NCI-H2171 (cell line): ENCODE measurements at places on chromosomes 7 and 10.
A peak's percentile ranks its signal among the peaks of the same experiment; 100 is the strongest.

DNA sequence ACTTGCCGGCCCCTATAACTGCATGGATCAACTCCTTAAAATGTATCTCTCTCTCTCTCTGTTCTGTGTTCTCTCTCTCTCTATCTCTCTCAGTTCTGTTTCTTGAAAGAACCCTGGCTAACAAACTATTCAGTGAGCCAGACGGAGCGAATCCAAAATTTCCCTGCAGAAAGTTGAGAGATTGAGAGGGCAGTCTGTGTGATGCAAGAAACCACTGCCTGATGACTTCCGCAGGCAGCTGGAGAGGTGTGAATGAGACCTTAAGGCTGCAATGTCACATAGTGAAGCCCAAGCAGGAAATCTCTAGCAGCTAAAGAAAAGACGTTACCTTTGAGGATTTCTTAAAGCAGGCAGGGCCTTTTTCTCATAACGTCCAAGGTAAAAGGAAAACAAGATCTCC lies 17.3 kb downstream of the FAM107B start:
- DNase-seq, result no peak

- DNase-seq, result no peak
These were observed 52.1 kb downstream of the TRRAP start for GRCh38 chr7:98930464-98930863.

DNA sequence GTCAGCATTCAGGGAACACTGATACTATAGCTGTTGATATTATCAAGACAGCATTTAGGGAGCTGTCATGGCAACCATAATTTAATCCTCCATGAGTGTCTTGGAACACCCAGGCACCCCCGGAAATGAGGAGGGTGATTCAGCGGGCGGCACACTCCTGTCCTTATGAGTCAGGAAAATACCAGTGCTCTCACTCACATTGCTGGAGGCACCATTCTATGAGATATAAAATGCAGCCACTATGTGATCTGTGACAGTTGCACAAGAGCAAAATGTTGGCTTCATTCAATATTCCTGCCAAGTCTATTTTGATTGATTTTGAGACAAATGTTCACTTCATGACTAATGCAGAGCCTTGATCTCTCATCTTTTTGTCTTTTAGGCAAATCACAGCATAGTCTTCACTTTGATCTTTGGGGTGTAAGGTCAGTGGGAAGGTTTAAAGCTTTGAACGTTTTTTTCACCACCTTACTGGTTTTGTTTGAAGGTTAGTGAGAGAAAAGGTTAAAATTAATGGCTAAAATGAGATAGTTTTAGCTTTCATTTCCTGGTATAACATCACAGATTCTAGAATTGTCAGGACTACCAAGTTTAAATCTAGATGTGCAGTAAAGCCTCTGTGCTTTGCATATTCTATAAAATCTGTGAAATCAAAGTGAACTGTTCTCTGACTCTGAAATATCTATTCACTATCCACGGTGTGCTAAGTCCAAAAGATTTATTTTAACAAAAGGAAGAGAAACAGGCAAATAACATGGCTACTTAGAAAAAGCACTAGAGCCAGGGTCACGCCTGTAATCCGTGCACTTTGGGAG lies 12.4 kb upstream of the ARHGAP12 start:
- DNase-seq, result no peak

GRCh38 chr10:22320591-22321155 lies at the start of gene BMI1:
BMI1 (plus strand) TSS chr10:22321099; CDS start chr10:22326450, 5,351 bp downstream.
- peak; percentile 72 for DNase-seq

DNA sequence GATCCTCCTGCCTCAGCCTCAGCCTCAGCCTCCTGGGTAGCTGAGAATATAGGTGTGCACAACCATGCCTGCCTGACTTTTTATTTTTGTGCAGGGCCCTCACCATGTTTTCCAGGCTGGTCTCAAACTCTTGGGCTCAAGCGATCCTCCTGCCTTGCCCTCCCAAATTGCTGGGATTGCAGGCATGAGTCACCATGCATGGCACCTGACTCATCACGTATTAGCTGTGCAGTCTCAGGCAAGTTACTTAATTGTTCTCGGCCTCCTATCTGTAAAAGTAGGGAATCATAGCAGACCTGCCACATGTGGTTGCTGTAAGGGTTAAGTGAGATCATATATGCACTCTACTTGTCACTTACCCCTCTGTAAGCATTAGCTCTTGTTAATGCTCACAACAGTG lies 117.2 kb downstream of the ANLN start:
- DNase-seq, result no peak

GRCh38 chr7:45940939-45941338 lies 19.9 kb upstream of the IGFBP3 start:
- DNase-seq, result no peak

GRCh38 chr7:6026820-6027311 lies 4.3 kb upstream of the ANKRD61 start:
- no peak for DNase-seq

DNA sequence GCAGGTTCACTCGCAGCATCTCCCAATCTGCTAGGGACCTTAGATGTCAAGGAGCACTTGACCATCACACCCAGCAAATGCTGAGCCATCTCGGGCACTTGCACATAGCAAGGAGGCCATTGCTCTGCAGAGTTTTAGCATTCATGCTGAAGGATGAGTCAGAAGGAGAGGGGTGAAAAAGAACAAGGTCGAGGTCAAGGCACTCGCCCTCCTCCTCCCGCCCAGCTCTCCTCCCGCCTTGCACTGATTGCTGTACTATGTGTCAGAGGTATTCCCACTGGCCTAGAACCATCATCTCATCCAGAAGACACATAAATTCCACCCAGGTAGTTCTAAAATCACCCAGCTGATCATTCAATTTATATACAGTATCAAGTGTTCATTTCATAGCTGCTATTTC lies 255.1 kb upstream of the SP4 start:
- DNase-seq, result no peak

- DNase-seq, result no peak
These were observed 5.0 kb upstream of the CCM2 start for GRCh38 chr7:44994877-44995554.

- DNase-seq, result peak; percentile 2
These were observed 25.6 kb downstream of the RNF216 start for GRCh38 chr7:5755704-5756504.

DNA sequence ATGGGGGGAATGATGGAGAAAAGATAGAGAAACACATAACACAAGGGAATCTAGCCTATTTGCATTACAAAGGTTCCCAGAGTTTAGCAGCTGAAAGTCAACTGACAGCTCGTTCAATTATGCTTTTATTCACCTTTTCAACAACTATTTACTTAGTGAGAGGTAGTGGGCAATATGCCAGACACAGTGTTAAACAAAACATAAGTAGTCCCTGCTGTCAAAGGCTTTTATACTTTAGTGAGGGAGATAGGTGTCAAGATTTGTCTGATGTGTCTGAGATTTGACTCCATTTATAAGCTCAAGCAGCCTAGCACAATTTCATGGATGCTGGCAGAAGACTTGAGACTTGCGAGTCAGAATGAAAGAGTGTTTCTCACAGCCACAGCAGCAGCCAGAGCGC lies 549.0 kb upstream of the VSTM2A start:
- DNase-seq, result no peak

GRCh38 chr7:50595491-50596102 lies 30.4 kb upstream of the DDC start:
- DNase-seq, result peak; percentile 9

- peak; percentile 13 for DNase-seq
These were observed 67.6 kb downstream of the JAZF1 start for GRCh38 chr7:28112883-28113540.

DNA sequence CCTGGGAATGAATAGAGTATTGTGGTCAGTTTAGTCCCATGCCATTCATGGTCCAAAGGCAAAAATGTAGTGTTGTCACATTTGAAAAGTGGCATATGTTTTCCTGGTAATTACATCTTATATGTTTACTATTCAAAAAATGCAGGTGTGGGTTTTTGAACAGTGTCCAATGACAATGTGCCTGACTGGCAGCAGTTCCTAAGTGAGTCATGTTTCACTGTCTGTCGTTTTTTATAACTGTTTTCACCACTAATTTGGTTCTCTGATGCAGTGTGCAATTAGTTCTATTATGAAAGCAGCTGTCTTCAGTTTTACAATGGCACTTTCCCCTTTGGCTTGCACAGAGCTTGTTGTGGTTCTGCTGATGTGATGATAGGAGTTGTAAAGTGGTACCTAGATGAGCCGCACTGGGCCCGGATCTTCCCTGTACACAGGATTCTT lies 162.3 kb downstream of the SEM1 start:
- DNase-seq, result peak; percentile 69

DNA sequence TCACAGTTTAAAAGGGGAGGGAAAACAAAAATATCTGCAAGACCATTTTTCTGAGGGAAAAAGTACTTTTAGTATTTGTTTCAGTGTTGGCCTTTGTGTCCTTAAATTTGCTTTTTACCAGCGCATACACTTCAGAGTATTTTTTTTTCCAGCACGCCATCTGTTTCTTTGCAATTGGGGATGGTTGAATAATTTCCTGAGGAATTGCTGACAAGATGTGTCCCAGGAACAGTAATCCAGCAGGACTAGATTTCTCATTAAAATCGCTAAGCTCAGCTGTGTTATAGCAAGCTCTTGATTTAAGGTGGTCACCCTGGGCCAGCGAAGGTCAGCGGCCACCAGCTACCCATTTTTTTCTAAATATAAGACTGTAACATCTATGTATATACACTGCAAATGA lies 156.9 kb upstream of the RHOBTB1 start:
- peak; percentile 60 for DNase-seq

- peak; percentile 18 for DNase-seq
These were observed 491.8 kb upstream of the FOXK1 start for GRCh38 chr7:4190010-4190981.

- no peak for DNase-seq
These were observed 135.3 kb downstream of the ARHGAP22 start for GRCh38 chr10:48469516-48470020.

- peak; percentile 57 for DNase-seq
These were observed 205.2 kb downstream of the COBL start for GRCh38 chr7:51111241-51111940.

DNA sequence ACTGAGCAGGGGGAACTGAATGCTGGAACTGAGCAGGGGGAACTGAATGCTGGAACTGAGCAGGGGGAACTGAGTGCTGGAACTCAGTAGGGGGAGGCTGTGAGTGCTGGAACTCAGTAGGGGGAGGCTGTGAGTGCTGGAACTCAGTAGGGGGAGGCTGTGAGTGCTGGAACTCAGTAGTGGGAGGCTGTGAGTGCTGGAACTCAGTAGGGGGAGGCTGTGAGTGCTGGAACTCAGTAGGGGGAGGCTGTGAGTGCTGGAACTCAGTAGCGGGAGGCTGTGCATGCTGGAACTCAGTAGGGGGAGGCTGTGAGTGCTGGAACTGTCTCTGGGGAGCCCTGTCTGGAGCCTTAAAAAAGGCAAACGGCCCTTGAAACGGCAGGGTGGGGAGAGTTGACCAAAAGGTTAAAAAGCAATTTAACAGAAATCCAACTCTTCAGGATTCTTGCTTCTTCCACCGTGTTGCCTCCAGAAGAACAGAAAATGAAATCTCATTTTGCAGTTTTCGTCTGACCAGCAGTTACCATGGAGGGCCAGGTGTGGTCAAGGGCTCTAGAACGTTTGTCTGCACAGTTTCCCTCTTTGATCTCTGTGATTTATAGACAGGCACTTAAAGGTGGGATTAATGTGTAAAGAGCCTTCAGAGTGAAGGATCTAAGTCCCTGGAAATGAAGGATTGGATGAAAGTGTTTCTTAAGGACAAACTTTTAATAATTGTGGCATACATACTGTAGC lies 19.1 kb downstream of the DOCK1 start:
- DNase-seq, result no peak

DNA sequence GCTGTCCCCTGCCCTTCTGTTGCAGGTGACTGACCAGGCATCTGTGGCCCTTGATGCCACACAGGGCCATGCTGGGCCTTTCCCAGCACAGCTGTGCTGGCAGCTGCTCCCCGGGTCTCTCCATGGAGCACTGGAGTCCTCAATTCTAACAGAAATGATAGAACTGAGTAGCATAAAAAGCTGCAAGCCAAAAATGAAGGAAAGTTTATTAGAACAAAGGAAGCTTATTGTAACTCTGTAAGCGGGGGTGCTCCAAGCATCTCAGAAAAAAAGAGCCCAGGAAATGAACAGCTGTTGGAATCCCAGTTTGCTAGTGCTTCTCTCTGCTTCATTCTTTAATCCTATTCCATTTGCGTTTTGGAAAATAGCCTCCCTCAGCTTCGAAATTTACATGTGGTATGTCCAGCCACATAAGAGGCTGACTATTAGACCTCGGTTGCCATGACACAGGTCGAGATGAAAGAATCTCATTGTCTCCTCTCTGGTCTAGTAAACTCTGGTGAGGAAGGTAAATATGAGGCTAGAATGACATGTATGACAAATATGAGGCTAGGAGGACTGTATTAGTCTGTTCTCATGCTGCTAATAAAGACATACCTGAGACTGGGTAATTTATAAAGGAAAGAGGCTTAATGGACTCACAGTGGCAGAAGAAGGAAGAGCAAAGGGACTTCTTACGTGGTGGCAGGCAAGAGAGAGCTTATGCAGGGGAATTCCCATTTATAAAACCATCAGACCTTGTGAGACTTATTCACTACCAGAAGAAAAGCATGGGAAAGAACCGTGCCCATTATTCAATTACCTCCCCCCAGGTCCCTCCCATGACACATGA lies 23.7 kb downstream of the EPDR1 start:
- DNase-seq, result no peak

DNA sequence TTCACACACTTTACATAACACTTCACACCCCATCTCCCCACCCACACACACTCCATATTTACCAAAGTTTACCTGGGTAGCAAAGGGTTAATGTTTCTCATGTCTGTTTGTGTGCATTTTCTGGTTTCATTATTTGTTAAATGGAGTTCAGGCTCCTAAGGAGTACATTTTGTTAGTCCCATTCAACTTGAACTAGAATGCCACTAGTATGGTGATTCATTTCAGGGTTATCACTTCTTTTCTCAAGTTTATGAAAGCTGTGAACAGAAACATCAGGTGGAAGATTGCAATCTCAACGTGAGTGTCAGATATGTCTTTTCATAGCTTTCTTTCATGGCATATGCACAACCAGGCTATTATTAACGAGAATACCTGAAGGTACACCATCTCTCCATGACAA lies 1027.5 kb downstream of the GATA3 start:
- DNase-seq, result no peak
